Stimulated activated CD8-positive, alpha-beta memory T cell treated with anti-CD3 and anti-CD28 coated beads, Interleukin-15, amount 100 ng/mL, for 4 hours (primary cell): ENCODE measurements at places on chromosomes 3 and 15.

- DNase-seq = no peak
Observed at GRCh38 chr3:149723781-149724180, 28.5 kb downstream of the COMMD2 start.

- no peak for DNase-seq
Observed at GRCh38 chr3:22606938-22607337, 596.2 kb upstream of the UBE2E2 start.

GRCh38 chr15:29677871-29678461, 144.3 kb downstream of the TJP1 start:
- no peak for DNase-seq

GRCh38 chr15:93088200-93088980, 621 bp downstream of the RGMA start:
- DNase-seq = no peak

GRCh38 chr3:11464356-11464755, 179.4 kb downstream of the VGLL4 start:
- DNase-seq = no peak

DNA sequence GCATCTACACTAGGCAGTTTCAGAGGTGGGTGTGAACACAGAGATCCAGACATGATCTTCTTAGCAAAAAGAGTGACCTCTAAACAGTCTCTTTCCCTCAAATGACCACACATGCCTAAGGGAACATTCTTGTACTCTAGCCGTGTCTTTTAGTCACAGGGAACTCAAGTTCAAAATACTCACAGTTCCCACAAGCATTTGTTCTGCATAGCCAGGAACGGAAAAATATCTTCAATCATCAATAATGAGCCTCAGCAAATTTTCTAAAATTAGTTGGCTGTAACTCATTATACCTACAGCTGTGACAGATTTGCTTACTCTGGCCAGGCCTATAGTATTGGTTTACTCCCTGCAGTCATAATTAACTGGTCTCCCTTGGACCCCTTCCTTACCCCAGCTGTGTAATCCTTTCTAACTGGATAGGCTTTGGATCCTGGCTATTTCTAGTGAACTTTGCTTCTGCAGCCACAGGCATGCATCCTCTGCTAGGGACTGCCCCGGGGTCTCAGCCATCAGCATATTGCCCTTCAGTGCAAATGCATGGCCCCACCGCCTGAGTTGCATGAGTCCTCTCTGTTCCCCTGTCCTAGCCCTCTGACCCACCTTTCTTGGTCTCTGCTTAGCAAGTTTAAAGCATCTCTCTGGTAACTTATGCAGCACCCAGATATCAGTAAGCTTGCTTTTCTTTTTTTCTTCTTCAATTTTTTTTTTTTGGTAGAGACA, 56.0 kb upstream of the HACD2 start:
- DNase-seq = no peak

- no peak for DNase-seq
Observed at GRCh38 chr3:174483254-174483653, 375.9 kb upstream of the NAALADL2 start.

DNA sequence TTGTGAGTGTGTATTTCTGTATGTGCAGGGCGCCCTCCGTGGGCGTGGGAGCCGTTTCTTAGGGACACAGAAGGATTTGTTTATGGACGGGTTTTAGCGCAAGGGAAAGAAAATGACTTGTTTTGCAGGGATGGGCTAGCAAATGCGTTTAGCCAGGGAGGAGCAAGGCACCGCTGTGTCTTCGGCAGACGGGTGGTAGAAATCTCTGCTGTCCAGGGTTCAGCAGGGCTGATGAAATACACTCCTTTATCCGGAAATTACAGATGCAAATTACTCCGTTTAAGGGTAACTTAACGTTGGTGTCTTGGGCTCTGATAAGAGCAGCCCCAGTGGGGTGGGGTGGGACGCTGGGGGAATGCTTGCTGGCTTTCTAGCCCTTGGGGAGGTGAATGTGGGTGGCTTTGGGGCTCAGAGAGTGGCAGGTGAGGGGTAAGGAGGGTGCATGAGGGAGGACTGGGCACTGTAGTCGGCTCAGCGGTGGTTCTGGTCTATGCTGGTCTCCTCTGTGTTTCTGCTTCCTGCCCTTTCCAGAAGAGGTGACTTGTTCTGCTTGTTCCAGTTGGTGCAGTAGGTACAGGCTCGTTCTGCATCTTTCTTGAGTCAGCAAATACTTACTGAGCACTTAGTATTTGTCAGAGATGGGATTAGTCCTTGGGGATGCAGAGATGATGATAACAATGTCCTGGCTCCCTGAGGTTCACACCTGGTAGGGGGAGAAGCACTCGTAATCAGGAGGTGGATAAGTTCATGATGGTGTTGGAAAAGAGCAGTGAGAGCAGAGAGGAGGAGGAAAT, 954 bp downstream of the SV2B start:
- DNase-seq = no peak

GRCh38 chr15:72203507-72203837, 5.9 kb upstream of the GRAMD2A start:
- DNase-seq = no peak

- DNase-seq = no peak
Observed at GRCh38 chr3:11553436-11554235, 90.1 kb downstream of the VGLL4 start.

GRCh38 chr3:127780536-127781400, 41.5 kb downstream of the MGLL start:
- no peak for DNase-seq
